ENCODE measurements at places on chromosomes 12 and 14.

- no peak for DNase-seq
Measured at GRCh38 chr14:94570002-94570400, 8.8 kb downstream of the SERPINA4 start.

GRCh38 chr12:124236625-124237031, 58.3 kb upstream of the RFLNA start:
- DNase-seq: no peak

GRCh38 chr12:112111931-112112330, 3.3 kb upstream of the NAA25 start:
- no peak for DNase-seq

DNA sequence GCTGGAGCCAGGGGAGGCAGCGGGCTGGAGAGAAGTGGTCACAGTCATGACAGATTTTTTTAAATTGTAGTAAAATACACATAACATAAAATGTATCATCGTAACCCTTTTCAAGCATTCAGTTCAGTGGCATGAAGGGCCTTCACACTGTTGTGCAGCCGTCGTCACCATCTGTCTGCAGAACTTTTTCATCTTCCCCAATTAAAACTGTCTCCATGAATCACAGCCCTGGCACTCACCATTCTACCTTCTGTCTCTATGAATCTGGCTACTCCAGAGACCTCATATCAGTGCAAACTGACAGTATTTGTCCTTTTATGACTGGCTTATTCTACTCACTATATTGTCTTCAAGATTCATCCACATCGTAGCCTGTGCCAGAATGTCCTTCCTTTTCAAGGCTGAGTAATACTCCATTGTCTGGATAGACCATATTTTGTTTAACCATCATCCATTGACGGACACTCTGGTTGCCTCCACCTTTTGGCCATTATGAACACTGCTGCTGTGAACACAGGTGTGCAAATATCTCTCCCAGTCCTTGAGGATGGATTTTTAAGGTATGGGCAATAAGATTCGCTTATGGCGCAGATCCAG, 91.5 kb upstream of the NCOR2 start:
- no peak for DNase-seq

DNA sequence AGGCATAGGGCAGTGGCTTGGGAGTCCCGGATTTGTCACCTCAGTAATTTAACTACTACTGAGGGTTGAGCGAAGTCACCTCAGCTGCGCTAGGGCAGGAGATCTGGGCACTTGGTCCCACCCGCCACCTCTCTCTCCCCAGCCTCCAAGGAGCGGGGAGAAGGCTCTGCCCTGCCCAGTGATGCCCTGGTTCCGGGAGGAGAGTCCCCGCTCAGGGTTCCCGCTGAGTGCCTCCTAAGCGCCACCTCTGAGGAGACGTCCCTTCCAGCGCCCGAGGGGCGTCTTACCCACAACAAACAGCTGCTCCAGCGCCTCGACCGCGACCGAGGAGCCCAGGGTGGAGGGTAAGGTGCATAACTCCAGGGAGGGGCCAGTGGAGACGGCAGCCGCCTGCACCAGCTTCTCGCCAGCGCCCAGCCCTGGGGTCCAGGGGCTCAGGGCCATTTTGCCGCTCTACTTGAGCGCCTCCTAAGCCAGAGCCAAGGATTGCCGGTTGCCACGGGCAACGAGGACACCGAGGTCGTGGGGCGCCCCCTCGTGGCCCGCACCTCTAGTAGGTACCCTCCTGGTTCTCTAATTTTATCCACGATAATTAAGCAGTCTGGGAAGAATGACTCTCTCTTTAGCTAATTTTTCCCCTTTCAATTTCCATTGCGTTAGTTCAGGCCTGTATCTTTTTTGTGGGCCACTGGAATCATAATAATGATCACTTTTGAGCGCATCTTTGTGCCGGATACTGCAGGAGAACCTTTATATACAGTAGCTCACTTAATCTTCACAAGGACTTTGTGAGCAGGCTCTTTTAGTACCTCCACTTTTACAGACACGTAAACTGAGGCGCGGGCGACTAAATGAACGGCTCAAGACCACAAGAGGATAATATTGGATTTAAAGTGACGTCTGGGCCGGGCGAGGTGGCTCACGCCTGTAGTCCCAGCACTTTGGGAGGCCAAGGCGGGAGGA, at the start of gene CCDC175:
TSS of gene CCDC175 (minus strand) at position 481 of the 963 bp plus-strand sequence. CDS start at position 444, 37 bp downstream.
- DNase-seq: peak; percentile 83

DNA sequence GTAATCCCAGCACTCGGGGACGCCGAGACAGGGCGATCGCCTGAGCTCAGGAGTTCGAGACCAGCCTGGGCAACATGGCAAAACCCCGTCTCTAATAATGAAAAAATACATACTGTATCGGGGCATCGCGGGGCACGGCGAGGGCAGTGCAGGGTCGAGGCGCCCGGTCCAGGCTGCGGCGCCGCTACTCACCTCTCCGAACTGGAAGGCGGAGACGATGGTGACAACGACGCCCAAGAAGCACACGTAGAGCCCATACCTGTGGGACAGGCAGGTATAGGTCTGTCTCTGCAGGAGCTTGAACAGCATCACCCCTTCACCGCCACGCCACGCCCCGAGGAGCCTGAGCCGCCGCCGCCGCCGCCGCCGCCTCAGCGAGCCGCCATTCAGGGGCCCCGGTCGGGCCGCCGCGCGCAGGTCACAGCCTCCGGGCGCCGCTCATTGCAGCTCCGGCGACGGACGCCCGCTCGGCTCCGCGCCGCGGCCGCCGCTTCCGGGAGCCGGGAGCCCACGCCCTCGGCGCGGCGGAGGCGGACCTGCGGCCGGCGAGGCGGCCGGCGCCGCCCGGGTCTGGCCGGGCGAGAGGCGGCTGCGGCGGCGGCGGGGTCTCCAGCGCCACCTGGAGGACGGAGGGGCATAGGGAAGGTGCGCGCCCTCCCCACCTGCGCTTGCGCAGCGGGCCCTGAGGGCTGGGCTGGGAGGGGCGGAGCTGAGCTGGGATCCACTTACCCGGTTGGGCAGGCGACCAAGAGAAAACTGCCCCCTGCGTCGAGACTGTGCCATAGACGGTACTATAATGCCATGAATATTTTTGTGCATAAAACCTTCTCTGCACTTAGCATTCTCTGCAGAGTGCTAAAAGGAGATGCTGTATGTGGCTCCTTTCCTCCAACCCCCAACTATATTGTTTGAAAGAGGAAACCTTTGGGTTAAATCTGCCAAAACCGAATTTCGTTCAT, at the start of gene GNPTAB:
TSS of gene GNPTAB (minus strand) at position 593 of the 959 bp plus-strand sequence. CDS start at position 309, 284 bp downstream.
- DNase-seq: peak; percentile 89

- no peak for DNase-seq
Measured at GRCh38 chr12:131002216-131002631, 48.5 kb downstream of the ADGRD1 start.

DNA sequence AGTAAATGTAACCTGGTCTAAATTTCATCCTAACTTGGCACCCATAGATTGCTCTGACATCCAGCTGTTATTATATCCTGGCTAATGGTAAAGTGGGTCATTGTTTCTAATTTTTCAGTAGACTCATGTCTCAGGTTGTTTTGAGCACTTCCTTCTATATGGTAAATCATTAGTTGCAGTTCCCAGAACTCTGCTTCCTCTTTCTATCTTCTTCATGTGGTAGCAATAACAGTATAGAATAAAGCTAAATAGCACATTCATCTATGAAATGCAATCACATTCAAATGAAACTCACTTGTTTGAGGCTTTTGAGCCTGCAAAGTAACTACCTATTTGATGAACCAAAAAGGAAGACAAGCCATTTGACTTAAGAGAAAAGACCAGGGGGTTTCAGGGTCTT, 65.1 kb upstream of the GZMB start:
- DNase-seq: no peak

- peak; percentile 8 for DNase-seq
Measured at GRCh38 chr12:88142610-88142991, 494 bp downstream of the TMTC3 start.

DNA sequence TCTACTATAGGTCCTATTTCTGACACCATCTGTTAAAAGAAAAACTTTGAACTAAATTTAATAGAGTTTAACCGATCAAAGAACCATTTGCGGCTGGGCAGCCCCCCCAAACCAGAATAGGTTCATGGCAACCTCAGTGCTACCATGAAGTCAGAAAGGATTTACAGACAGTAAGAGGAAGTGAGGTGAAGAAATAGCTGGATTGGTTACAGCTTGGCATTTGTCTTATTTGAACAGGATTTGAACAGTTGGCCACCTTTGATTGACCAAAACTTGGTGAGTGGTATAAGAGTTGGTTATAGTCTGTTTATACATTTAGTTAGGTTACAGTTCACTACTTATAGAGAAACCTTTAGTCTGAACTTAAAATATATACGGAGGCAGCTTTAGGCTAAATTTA, 88.9 kb downstream of the TXNDC16 start:
- no peak for DNase-seq

DNA sequence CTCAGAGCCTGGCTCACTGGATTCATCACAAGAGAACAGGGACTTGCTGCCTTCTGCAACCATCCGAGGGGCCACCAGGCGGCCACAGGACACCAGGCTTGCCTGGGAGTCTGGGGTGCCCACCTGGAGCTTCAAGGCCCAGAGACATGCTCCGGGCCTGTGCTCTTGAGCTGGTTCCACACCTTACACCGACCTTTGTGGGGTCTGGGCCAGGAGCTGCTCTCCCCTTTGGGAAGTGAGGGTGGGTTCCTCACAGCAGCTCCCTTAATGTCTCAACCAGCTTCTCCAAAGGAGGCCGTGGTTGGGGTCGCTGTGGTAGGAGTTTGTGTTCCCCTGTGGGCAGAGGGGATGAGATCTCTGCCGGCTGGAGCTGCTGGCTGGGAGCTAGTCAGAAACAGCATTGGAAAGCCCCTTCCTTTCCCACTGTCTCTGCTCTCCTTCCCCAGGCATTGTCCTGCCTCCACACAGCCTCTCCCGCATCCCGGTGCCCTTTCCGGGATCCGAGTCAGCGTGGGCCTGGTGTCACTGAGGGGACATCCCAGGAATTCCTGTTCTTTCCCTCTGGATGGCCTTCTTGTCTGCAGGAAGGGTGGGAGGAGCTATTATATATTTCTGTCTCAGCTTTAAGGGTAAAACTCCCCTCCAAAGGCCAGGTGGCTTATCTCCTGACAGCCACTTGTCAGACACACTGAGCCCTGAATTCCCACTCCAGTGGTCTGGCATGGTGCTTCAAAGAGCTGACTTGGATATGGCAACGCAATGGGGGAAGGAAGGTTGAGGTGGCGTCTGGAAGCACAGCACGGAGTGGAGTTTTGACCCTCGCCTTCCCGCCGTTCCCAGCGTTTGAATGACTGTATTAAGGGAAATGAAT, 5.1 kb upstream of the PAPLN start:
- DNase-seq: no peak

DNA sequence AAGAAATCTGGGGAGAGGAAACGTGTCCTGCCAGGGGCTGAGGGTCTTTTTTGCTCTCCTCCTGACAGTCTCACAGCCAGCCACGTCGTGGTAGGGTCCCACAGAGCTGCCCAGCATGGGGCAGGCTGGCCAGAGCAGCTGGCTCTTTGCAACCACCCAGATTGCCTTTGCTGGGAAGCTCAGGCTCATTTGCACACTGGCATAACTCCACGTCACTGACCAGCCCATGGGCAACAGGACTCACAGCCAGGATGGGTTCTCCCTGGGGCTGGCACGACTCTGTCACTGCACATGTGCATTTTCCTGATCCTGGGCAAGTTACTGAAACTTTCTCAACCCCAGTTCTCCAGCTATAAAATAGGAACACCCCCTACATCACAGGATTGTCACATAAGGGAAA, 242.2 kb downstream of the DPF3 start:
- no peak for DNase-seq

- no peak for DNase-seq
Measured at GRCh38 chr14:95526483-95527386, 8.1 kb upstream of the GLRX5 start.

GRCh38 chr12:111426344-111427185, 20.8 kb downstream of the SH2B3 start:
- no peak for DNase-seq

DNA sequence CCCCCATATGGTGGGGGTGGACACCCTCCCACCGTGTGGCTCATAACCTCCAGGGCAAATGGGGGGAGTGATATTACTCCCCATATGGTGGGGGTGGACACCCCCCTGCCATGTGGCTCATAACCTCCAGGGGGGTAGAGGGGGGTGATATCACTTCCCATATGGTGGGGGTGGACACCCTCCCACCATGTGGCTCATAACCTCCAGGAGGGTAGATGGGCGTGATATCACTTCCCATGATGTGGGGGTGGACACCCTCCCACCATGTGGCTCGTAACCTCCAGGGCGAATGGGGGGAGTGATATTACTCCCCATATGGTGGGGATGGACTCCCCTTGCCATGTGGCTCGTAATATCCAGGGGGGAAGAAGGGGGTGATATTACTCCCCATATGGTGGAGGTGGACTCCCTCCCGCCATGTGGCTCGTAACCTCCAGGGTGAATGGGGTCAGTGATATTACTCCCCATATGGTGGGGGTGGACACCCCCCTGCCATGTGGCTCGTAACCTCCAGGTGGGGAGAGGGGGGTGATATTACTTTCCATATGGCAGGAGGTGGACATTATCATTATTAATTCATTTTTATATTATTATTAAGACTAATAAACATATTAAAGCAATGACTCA, 51.2 kb upstream of the OXA1L start:
- peak; percentile 20 for DNase-seq

DNA sequence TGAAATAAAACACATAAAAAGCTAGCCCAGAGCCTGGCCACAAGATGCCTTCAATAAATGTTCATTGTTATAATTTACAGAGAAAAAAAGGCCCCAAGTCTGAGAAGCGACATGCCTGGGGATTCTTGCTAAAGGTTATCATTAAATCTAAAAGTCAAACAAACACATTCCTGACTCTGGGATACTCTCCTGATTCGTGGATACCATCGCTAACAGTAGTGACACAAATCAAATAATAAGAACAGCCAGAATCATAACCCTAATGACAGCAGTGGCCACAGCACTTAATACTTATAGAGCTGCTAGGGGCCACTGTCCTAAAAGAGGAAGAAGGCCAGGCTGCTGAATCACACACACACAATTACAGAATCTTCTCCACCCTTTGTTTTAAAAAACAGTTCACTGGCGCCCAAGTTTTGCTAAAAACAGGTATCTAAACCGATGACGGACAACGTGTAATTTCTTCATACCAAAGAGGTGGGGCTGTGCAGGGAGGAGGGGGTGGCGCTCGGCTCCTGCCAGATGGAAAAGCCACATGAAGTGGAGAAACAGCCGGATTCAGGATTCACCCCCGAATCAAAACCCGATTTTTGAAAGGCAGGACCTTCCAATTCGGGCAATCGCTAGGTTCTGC, 1.2 kb downstream of the CLIP1 start:
- no peak for DNase-seq

DNA sequence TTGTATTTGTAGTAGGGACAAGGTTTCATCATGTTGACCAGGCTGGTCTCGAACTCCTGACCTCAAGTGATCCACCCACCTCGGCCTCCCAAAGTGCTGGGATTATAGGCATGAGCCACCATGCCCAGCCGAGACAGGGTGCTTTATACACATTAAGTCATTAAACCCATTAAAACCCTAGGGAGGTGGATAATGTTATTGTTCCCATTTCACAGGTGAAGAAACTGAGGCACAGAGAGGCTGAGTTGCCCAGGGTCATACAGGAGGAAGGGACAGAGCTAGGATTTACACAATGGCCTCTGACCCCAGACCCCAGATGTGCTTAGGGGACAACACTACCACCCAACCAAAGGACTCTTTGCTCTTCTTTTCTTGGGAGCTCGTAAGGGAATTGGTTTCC, 51.0 kb upstream of the RIN3 start:
- DNase-seq: no peak

- no peak for DNase-seq
Measured at GRCh38 chr12:91922139-91922538, 223.5 kb downstream of the BTG1 start.

- DNase-seq: no peak
Measured at GRCh38 chr14:76761960-76762410, 717 bp downstream of the VASH1 start.

- no peak for DNase-seq
Measured at GRCh38 chr14:105012171-105012985, 8.5 kb downstream of the CDCA4 start.

- DNase-seq: no peak
Measured at GRCh38 chr12:62748941-62749468, 185.9 kb downstream of the PPM1H start.

All from T-helper 2 cell (primary cell).